Body of pancreas (tissue), 4 donors: ENCODE measurements at places on chromosomes 6 and 20.

DNA sequence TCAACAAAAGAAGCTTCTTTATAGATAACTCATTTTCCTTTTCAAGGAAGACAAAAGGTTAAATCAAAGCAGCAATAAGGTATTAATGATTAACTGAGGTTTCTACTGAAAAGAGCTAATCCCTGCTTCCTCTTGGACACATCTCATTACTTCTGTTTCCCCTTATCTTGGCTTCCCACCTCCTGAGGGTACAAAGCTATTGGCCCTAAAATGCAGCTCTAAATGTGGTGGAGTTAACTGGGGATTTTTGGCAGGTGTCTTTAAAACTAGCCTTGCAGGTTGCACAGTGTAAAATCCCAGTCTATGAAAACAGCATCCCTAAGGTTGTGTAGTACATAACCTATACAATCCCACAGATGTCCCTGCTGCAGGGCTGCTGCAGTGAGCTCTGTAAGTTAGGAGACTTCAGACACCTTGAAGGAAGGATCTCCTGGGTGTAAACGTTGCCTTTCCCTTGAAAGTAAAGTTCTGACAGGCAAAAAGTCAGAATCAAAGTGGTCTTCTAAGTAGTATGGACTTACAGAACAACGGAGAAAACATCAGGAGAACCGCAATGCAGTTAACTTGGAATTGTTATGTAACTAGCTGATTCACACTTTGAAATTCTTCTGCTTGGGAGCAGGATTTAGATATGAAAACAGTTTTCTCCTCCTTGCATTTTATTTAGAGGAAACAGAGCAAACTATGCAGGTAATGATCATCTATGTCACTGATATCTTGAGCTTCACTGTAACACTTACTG lies 71.7 kb upstream of the TRAF3IP2 start:
- no peak for DNase-seq

DNA sequence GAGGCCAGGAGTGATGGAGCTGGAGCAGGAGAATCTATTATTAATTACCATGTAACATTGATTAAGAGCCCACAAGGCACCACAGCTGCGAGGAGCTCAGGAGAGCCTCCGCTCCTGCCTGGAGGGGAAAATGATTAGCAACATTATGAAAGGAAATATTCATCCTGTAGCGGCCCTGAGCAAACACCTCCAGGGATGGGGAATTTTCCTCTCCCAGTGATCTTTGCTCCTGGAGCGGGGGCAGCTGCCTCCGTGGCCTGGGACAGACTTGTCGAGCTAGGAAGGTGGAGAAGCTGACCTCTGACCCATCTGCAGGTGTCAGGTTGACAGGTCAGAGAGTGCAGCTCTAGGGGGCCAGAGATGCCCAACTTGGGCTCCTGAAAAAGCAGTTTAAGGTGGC lies 40.1 kb upstream of the SIRPA start:
- no peak for DNase-seq

DNA sequence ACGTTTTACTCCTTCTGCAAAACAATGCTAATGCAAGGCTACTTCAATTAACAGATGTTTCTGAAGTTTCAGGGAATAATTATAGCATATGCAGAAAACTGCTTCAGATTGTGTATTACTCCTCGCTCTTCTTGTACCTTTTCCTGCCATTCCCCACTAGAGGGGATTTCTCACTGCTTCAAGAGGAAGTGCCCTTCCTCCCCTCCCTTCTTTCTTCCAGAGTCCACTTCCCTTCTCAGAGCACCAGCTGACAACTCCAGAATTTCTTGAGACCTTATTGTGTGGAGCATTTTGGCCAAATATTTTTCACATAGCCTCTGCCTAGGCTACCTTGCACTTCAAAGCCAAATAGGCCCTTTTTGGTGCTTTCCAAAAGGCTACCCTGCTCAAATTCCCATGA lies 12.7 kb upstream of the MCUR1 start:
- DNase-seq = no peak

GRCh38 chr6:105250533-105250932 lies 70.7 kb upstream of the POPDC3 start:
- no peak for DNase-seq

DNA sequence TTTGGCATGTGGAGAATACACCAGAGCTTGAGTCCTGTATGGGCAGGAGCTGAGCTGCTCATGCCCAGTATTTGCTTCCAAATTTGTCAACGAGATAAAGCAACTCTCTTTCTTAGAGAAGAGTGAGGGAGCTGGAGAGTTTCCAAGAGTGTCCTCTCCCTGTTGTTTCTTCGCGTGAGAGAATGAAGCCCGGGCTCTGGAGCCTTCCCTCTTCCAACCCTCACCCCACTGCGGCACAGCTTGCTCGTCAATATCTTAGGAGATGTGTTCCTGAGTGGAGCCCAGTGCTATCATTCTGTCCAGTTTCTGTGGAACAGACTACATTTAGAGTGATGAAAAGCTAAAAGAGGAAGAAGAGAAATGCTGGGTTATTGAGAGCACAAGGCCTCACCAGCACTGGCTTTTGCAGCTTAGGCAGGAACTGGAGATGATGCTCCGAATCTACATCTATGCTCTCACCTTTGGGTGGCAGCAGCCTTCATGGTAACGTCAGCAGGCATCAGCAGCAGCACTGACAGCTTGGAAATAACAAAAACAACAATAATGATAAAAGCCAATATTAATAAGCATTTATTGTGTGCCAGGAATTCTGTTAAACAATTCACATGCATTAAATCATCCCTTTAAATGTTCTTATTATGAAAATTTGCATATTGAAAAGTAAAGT lies 66.5 kb upstream of the TFB1M start:
- no peak for DNase-seq
